ENCODE measurements at places on chromosomes 2 and 18. TPM values are rescaled to one million over a fixed set of nuclear protein-coding genes. Genes with fewer than 3 reads are reported as not detected.

DNA sequence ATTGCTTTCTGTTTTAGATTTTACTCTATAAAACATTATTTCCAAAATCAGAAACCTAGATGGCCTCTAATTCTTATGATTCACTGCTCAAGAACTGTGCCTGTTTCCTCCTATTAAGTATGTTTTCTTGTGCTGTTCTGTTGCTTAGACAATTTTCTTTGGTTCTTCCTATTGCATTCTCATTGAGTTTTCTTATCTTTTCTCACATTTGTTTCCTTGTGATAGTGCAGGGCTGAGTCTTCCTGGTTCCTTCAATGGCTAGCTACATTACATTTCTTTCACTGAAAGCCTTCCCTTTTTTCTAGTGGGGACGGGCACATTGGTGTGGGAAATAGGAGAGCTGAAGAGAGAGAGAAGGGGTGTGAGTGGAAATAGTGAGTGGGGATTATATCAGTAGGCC is 183.4 kb downstream of the CALCRL start:
- DNase-seq: no peak

The NEUROD1 gene
- polyA plus RNA-seq: not detected

- peak; percentile 3 for DNase-seq
These were observed 943.9 kb downstream of the EPHA4 start for GRCh38 chr2:220628252-220628651.

DNA sequence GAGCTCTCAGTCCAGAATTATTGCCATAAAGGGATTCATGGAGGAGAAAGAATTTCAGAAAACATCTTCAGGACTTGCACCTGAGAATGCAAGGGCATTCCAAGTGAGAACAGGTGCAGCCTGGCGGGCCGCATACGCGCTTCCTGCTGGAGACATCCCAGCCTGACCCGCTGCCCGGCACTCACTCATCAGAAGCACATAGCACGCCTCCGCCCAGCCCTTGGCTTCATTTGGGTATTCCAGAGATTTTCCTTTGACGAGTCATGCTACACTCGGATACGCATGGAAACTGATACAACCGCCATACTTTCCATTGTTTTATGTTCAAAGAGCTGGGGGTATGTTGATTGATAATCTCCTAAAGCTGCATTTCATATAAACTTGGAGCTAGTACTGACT is 228.0 kb upstream of the ID2 start:
- no peak for DNase-seq

DNA sequence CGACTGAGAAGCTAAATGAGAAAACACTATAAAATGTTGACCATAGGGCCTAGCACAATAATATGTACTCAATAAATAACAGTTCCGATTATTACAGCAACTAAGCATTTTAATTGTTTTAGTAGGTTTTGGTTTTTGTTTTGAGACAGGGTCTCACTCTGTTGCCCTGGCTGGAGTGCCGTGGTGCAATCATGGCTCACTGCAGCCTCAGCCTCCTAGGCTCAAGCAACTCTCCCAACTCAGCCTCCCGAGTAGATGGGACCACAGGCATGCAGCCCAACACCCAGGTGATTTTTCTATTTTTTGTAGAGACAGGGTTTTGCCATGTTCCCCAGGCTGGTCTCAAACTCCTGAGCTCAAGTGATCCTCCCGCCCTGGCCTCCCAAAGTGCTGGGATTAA is 54.1 kb downstream of the ESCO1 start:
- no peak for DNase-seq

The FOXD4L1 gene
- 0.02 TPM for polyA plus RNA-seq

The SERPINB2 gene
- 22.1 TPM for polyA plus RNA-seq

- no peak for DNase-seq
These were observed 53.2 kb downstream of the SETBP1 start for GRCh38 chr18:44733754-44734465.

- peak; percentile 16 for DNase-seq
These were observed 86.0 kb downstream of the DTNB start for GRCh38 chr2:25587361-25587760.

The LCT gene
- not detected for polyA plus RNA-seq

The UGT1A9 gene
- polyA plus RNA-seq: not detected

DNA sequence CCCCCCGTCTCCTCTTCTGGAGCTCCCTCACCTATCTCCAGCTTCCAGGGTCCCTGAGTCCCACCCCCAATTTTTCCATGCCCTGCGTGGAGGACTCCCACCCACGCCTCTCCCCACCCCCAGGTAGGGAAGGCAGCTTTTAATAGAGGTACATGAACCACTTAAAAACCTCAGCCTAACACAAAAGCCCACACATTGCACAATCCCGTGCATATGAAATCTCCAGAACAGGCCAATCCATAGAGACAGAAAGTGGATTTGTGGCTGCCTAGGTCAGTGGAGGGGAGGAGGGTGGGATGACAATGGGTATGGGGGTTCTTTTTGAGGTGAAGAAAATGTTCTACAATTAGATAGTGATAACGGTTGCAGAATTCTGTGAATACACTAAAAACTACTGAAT is 145.6 kb downstream of the CABLES1 start:
- DNase-seq: no peak

DNA sequence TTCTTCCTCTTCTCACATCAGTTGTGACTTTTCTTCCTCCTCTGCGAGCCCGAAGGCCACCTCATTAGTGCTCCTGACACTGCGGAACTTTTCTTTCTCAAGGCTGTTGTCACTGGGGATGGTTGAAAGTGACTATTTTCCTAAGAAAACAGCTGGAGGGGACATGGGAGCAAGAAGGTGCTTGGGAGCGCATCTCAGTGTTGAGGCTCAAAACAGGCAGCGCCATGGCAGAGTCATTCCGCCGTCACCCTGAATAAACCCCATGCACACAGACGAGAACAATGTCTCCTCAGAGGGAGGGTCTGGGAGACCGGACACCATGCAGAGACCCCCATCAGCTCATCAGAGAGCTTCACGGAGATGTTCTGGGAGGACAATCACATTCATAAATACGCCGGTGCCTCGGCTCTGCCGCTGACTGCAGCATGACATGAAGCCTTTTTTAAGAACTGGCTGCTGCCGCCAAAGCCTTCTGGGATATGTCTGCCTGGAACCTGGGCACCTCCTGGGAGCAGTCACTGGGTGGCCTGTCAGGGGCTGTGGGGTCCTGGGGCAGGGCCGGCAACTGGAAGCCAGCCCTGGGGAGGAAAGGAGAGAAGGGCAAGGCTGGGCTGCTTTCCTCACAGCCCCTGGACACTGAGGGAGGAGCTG is 19.2 kb downstream of the ATOH8 start:
- DNase-seq: no peak

The MORN2 gene
- polyA plus RNA-seq: 20.3 TPM

DNA sequence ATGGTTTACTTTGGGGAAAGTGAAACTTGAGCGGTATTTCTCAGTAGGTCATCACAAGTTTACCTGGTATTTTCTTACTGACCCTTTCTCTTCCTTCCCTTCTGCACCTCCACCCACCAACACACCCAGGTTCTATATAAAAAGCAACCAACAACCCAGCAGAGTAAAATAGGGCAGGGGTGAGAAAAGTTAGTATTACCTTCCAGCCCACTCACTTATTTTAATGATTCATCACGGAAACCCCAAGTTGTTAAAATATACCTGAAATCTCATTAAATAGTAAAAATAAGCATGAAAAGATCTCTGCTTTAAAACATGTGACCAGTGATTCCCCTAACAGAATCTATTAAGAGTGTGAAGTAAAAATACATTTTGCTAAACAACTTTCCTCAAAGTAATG is 306.1 kb downstream of the ZEB2 start:
- DNase-seq: no peak

The ALLC gene
- polyA plus RNA-seq: not detected

GRCh38 chr2:216475767-216476166 is 22.9 kb upstream of the RPL37A start:
- no peak for DNase-seq

DNA sequence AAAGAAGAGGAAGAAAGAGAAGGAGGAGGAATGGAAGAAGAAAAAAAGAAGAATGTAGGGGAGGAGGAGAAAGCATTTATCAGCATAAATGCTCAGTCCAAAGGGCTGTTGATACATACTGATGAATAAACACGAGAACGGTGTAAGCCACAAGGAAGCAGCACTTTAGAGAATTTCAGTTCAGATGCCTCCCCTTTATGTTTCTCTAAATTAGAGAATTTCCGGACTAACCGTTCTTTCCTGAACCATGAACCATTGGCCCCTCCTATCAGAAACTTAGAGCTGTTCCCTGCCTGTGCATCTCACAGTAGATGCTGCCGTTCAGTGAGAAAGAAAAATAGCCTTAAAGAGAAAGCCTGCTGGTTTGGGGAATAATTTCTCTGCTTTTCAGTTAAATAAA is 49.2 kb upstream of the TUBA3D start:
- no peak for DNase-seq

The TRIM54 gene
- 0.05 TPM for polyA plus RNA-seq

DNA sequence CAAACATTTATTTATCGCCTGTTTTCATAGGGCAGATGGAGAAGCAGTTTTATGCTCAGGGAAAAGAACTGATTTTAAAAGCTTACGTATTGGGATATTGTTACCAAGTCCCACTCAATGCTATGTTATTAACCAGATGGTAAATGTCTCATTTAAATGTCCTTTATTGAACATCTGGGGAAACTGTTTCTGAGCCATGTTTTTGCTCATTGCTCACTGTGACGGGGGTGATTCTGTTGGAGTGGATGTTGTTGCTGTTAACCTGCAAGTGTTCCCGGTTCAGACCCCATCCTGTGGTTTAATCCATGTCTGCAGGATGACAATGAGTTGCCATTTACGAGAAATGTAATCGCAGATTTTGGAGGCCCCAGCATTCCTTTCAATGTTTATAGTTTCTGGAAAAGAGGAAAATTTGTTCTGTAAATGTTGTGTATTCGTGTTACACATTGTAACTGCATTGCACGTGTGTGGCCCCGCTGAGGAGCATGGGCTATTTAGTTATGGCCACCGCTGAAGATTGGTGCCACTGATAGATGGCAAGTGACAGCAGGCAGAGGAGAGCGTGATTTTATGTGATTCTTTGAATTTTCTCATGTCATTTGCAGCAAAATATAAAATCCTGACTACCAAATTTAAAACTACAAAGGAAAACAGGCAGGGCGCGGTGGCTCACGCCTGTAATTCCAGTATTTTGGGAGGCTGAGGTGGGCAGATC is 174.8 kb upstream of the COPS8 start:
- no peak for DNase-seq

The EVX2 gene
- not detected for polyA plus RNA-seq

DNA sequence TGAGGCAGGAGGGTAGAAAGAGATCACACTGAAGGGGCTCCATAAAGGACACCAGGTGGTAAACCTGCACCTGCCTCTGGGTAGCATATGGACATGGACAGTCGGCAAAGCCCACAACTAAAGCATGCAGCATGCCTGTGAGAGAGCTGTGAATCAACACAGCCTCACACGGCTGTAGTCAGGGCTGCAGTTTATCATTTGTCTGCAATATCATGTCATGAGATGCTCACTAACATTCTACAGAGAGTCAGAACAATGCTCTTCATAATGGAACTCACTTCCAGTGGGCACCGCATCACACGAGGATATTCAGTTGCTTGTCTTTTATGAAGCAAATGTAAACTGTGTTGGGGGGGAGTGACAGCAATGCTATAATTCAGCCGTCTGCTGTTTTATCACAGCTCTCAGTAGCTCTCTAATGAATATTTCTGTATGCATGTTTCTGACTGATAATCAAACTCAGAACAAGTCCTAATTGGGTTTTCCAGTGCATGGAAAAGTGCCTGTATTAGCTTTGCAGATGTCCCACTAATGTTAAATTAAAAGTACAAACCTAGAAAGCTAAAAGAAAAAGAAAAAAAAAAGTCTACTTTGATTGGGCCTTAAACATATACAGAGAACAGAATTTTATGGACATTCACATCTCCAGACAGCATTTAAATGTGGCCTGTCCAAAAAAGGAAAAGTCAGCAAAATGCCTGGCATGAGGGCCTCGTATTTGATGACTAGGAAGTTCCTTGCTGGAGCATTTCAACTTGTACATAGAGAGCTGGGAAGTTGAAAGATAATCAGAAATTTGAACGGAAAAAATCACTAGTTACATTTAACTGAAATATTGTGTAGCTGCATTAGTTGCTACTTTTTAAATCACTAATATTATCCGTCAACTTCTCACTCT is 406.1 kb upstream of the SOX11 start:
- no peak for DNase-seq

GRCh38 chr2:104678181-104678580 is 175.7 kb upstream of the POU3F3 start:
- DNase-seq: no peak

GRCh38 chr2:63081404-63081803 is 30.8 kb downstream of the OTX1 start:
- no peak for DNase-seq

The AMER3 gene
- not detected for polyA plus RNA-seq

DNA sequence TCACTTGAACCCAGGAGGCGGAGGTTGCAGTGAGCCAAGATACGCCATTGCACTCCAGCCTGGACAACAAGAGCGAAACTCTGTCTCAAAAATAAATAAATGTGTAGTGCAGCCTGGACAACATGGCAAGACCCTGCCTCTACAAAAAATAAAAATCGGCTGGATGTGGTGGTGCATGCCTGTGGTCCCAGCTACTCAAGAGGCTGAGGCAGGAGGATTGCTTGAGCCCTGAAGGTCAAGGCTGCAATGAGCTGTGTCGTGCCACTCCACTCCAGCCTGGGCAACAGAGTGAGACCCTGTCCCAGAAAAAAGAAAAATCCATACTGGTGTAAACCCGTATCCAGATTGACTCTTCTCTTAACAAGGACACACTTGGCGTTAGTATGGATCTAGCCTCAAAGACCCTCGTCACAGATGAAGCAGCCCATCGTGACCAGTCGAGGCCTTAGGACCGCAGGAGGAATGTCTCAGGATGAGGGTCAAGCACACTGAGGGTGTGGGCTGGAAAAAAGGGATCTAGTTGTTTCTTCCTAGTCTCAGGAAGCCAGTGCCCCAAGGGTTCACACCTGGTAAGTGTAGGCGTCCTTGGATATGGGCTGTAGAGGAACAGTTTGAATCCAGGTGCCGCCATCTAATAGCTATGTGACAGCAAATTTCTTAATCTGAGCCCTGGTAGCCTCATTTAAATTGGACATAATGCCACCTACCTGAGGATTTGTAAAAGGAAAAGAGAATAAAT is 4.0 kb upstream of the GPBAR1 start:
- no peak for DNase-seq

The RAD51AP2 gene
- not detected for polyA plus RNA-seq

GRCh38 chr2:8615576-8616281 is 66.1 kb upstream of the ID2 start:
- DNase-seq: no peak

The NMUR1 gene
- polyA plus RNA-seq: not detected

DNA sequence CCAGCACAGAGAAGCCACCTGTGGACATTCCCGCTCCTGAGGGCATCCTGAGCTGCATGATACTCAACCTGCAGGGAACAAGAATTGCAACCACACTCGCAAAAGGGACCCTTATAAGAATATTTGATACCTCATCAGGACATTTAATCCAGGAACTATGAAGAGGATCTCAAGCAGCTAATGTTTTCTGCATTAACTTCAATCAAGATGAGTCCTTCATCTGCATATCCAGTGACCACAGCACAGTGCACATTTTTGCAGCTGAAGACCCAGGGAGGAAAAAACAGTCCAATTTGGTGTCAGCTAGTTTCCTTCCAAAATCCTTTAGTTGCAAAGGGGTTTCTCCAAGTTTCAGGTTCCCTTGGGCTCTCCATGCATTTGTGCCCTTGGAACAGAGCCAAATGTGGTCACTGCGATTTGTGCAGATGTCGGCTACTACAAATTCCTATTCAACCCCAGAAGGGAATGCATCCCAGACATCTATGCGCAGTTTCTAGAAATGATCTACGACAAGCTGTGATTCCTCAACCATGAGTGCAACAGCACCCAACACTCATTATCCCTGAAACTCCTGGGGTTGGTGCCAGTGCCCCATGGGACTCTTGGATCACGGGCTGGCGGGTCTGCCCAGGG is 23.3 kb upstream of the FHOD3 start:
- DNase-seq: no peak

Measured in BJ (cell line).